ENCODE measurements at places on chromosomes 3 and 15. TPM values are rescaled to one million over a fixed set of nuclear protein-coding genes. Genes with fewer than 3 reads are reported as not detected.

Gene IQCF5
- not detected for total RNA-seq

Gene THSD4
- total RNA-seq: 59.5 TPM

Gene PRTG
- total RNA-seq: not detected

Gene CHST2
- total RNA-seq: 9.9 TPM

Gene C3orf49
- total RNA-seq: not detected

Gene HMCES
- total RNA-seq: 24.1 TPM

Gene NRG4
- total RNA-seq: not detected

Gene SERF2
- total RNA-seq: 897 TPM

Gene PLAAT1
- total RNA-seq: not detected

Gene ANKRD63
- not detected for total RNA-seq

Gene WDR49
- total RNA-seq: not detected

Gene GP5
- not detected for total RNA-seq

Gene XYLB
- 20.6 TPM for total RNA-seq

Gene GNB5
- total RNA-seq: 7.3 TPM

Gene PLCL2
- 24.4 TPM for total RNA-seq

Gene CHL1
- 4.4 TPM for total RNA-seq

Gene SCN11A
- 0.28 TPM for total RNA-seq

Gene TUSC7
- total RNA-seq: not detected

Gene PIGBOS1
- 4.2 TPM for total RNA-seq

Gene TOPAZ1
- not detected for total RNA-seq

Gene SLC9C1
- 12.4 TPM for total RNA-seq

Gene UROC1
- total RNA-seq: not detected

Gene SLC38A3
- total RNA-seq: not detected

Gene SEMA5B
- total RNA-seq: 2.5 TPM

Gene CDC25A
- total RNA-seq: 10.4 TPM

Gene TEX264
- 82.6 TPM for total RNA-seq

Gene ADAMTS7
- 2.8 TPM for total RNA-seq

Gene WNT7A
- total RNA-seq: not detected

Gene TMEM207
- total RNA-seq: not detected

Gene AGBL1
- 0.40 TPM for total RNA-seq

Gene ALDH1A2
- 10.0 TPM for total RNA-seq

Gene LRTM1
- total RNA-seq: not detected

Gene RNF13
- 74.3 TPM for total RNA-seq

Gene ATP13A4
- 2.1 TPM for total RNA-seq

Gene STAC
- total RNA-seq: not detected

Gene TRAIP
- total RNA-seq: 2.1 TPM

Gene SV2B
- total RNA-seq: 0.18 TPM

Gene MINAR1
- total RNA-seq: 1.7 TPM

Gene RASGRP1
- total RNA-seq: 10.7 TPM

Gene PLXNB1
- 300 TPM for total RNA-seq

Gene FEZF2
- total RNA-seq: not detected

Gene CDCP1
- 29.7 TPM for total RNA-seq

Gene DUOX1
- total RNA-seq: not detected

Gene IL5RA
- total RNA-seq: not detected

Gene ACP3
- total RNA-seq: 1.0 TPM

Gene PSTPIP1
- 15.7 TPM for total RNA-seq

Gene COL7A1
- 7.5 TPM for total RNA-seq

Gene VEPH1
- not detected for total RNA-seq

Gene UCN2
- total RNA-seq: 1.7 TPM

Gene TBC1D2B
- total RNA-seq: 52.9 TPM

Gene NR2E3
- 1.4 TPM for total RNA-seq

Gene EPHB1
- 0.83 TPM for total RNA-seq

Data from Peyer's patch (tissue), 4 donors.